HFFc6 (cell line): ENCODE measurements at places on chromosomes 1 and 21.

DNA sequence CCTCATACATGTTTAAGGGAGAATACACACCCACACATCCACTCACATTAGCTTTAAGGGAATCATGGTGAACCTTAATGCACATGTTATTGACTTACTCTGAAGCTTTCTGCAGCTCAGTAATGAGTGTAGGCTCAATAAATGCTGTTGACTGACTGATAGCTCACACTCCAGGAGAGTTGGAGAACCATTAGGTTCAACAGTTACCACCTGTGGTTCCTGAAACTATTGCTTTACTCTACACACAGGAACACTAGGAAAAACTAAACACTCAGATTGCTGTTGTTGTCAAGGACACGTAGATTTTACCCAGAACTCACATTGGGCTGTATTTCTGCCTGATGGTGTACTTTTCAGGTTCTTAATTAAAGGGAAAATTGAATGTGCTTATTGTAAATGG, 37.3 kb downstream of the ZC3H11B start:
- H3K4me1 ChIP-seq, result no peaks in the 10 kb centered on the region
- H3K27ac ChIP-seq, result no peak overlapping the region
- no peak overlapping the region for H3K4me3 ChIP-seq
- H3K27me3 ChIP-seq, result no peaks in the 10 kb centered on the region; the same call in 1 of the 2 replicates

DNA sequence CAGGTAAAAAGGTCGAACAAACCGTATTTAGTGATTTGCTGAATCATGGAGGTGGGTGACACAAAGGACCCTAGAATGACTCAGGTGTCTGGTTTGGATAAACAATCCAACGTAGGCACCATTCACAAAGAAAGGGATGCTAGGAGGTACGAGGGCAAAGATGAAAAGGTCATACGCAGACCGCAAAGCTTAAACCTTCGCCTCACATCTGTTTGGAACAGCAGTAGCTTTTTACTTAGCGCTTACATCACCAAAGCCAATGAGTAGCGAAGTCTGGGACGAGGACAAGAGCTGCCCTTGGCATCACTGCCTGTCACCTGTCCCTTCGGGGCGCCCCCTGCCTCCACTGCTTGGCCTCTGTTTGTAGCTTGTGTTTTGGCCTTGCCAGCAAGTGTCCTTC, 350.2 kb downstream of the SMYD3 start:
- peak overlapping the region; percentile 55; the same call in 1 of the 2 replicates for H3K27ac ChIP-seq
- peaks cover 6% of the 10 kb centered on the region; the same call in 1 of the 2 replicates for H3K36me3 ChIP-seq
- peaks cover 51% of the 10 kb centered on the region for H3K4me1 ChIP-seq

GRCh38 chr21:14768042-14768441, 221.9 kb upstream of the SAMSN1 start:
- no peaks in the 10 kb centered on the region for H3K36me3 ChIP-seq
- H3K4me3 ChIP-seq, result no peak overlapping the region
- no peak for DNase-seq
- H3K27me3 ChIP-seq, result peaks cover 3% of the 10 kb centered on the region; the same call in 1 of the 2 replicates

GRCh38 chr1:180956028-180956640, 43.4 kb downstream of the KIAA1614 start:
- H3K27me3 ChIP-seq, result peaks cover 6% of the 10 kb centered on the region
- no peak overlapping the region for H3K27ac ChIP-seq
- no peak overlapping the region for H3K4me3 ChIP-seq
- peaks cover 18% of the 10 kb centered on the region for H3K4me1 ChIP-seq
- DNase-seq, result no peak
- peaks cover 26% of the 10 kb centered on the region for H3K36me3 ChIP-seq

- H3K4me3 ChIP-seq, result no peak overlapping the region
- no peaks in the 10 kb centered on the region for H3K27me3 ChIP-seq
- DNase-seq, result no peak
- no peak overlapping the region for H3K27ac ChIP-seq
Measured at GRCh38 chr1:216542263-216542662, 119.0 kb upstream of the USH2A start.

DNA sequence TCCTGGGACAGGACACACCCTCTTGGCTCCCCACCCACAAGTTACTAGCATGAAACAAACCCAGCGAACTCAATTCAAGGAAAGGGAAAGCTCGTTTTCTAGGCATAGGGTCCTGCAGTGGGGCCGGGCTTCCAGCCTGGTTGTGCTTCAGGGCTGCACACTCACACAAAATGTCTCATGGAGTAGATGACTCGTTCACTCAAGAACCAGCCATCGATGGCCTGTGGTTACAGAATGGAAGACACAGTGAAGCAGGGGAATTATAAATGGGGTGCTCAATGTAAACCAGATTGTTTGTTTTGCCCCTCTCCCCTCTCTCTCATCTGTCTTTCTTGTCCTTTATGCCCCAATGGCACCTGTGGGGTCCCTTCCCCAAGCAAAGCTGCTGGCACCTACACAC, 56.0 kb upstream of the COX20 start:
- H3K36me3 ChIP-seq, result no peaks in the 10 kb centered on the region
- H3K4me3 ChIP-seq, result no peak overlapping the region
- peaks cover 3% of the 10 kb centered on the region for H3K27me3 ChIP-seq
- H3K4me1 ChIP-seq, result peaks cover 23% of the 10 kb centered on the region

DNA sequence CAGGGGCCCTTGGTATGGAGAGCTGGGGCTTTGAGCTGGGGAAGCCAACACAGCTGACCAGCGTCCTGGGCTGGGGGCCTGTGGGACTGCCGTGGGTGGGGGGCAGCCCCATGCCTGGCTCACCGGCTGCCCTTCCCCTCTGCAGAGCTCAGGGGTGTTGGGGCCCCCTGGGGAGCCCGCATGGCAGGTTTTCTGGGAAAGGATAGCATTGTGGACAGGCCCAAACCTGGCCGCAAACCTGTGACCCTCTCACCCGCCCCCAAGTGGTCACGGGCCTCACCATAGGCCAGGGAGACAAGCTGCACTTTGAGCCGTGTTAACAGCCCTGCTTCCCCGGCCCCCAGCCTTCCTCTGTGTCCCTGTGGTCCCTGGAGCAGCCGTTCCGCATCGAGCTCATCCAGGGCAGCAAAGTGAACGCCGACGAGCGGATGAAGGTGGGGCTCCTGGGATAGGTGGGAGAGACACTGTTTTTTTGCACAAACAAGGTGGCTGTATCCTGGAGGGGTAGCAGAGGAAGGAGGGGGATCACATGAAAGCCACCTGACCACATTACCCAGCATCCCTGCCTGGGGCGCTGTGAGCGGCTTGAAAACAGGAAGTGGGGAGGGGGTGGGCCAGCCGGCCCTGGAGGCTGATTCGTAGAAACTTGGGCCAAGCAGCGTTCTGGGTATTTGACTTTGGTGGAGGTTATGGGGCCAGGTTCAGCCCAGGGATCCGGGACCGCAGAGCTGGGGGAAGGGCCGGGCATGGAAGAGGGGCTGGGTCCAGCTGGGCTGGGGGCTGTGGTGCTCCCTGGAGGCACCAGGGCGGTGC, 65.9 kb downstream of the PIK3CD start:
- H3K36me3 ChIP-seq, result no peaks in the 10 kb centered on the region
- H3K27ac ChIP-seq, result no peak overlapping the region
- no peaks in the 10 kb centered on the region for H3K27me3 ChIP-seq
- peaks cover 11% of the 10 kb centered on the region for H3K4me1 ChIP-seq

DNA sequence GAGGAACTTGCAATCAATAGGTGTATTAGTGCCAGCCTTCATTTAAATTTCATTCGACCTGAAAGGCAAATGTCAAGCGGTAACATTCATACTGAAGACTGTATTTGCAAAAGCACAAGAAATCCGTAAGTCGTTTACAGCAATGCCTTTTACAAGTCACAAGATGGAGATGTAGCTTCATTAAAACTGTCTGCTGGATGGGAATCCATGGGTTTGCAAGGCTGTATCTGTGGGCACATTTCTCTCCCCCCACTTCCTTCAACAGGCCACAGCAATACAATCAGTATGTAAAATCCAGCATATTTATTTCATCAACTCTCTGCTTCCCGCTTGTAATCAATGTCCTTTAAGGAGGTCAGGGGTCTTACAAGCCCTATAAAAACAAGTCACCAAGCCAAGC, 147.1 kb downstream of the SLC45A1 start:
- no peaks in the 10 kb centered on the region; the same call in 1 of the 2 replicates for H3K27me3 ChIP-seq
- H3K36me3 ChIP-seq, result 0 out of 2 replicates have a peak, but pooled peaks cover 5% of the 10 kb centered on the region
- H3K27ac ChIP-seq, result 0 out of 2 replicates have a peak overlapping the region, but pooled peaks have one; percentile 19
- H3K4me3 ChIP-seq, result no peak overlapping the region
- peaks cover 60% of the 10 kb centered on the region for H3K4me1 ChIP-seq

DNA sequence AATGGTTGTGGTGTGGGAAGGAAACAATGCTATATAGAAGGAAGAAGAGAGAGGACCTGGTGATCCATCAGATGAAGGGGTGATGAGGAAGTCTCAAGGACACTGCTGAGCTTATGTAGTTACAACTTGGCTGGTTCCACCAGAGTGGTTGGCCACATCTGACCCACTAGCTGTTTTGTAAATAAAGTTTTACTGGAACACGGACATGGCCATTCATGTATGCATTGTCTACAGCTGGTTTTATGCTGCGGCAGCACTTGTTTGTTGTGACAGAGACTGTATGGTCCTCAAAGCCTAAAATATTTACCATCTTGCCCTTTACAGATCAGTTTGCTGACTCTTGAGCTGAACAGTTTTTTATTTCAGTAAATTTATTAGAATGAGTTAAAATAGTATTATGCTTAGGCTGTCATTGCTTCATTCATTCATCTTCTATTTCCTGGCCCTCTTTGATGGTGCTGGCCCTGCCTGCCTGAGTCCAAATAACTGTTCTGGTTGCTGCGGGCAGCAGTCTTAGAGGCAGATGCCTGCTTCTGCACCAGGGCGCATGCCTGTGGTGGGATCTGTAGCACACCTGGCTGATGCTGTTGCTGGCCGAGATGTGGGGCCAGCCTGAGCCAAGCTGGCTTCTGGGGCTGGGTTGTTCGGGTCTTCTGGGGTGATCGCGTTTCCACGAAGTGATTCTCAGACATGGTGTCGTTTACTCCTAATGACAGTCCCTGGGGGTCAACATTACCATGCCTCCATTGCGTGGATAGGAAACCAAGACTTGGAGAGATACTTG, 61.4 kb upstream of the WNT4 start:
- no peak for DNase-seq
- no peak overlapping the region for H3K4me3 ChIP-seq
- no peaks in the 10 kb centered on the region for H3K36me3 ChIP-seq
- no peak overlapping the region for H3K27ac ChIP-seq
- peaks cover 10% of the 10 kb centered on the region for H3K4me1 ChIP-seq

GRCh38 chr1:117613249-117613968, 7.6 kb downstream of the TENT5C start:
- H3K4me3 ChIP-seq, result no peak overlapping the region; the same call in 1 of the 2 replicates
- DNase-seq, result no peak
- peak overlapping the region; percentile 70 for H3K27ac ChIP-seq
- peaks cover 40% of the 10 kb centered on the region for H3K4me1 ChIP-seq
- peaks cover 5% of the 10 kb centered on the region for H3K27me3 ChIP-seq
- H3K36me3 ChIP-seq, result no peaks in the 10 kb centered on the region

GRCh38 chr1:221850470-221851187, 108.7 kb upstream of the DUSP10 start:
- no peak overlapping the region for H3K27ac ChIP-seq
- DNase-seq, result no peak
- H3K4me3 ChIP-seq, result no peak overlapping the region
- H3K4me1 ChIP-seq, result peaks cover 36% of the 10 kb centered on the region

- no peaks in the 10 kb centered on the region for H3K4me1 ChIP-seq
- H3K4me3 ChIP-seq, result no peak overlapping the region
- H3K27me3 ChIP-seq, result peaks cover 19% of the 10 kb centered on the region
- no peaks in the 10 kb centered on the region for H3K36me3 ChIP-seq
- H3K27ac ChIP-seq, result no peak overlapping the region
- no peak for DNase-seq
Measured at GRCh38 chr1:222399197-222399596, 148.7 kb downstream of the HHIPL2 start.

- no peaks in the 10 kb centered on the region for H3K27me3 ChIP-seq
- H3K4me3 ChIP-seq, result no peak overlapping the region
- H3K27ac ChIP-seq, result no peak overlapping the region
- no peak for DNase-seq
- no peaks in the 10 kb centered on the region; the same call in 1 of the 2 replicates for H3K36me3 ChIP-seq
Measured at GRCh38 chr1:208928349-208929010, 655.0 kb upstream of the CAMK1G start.

DNA sequence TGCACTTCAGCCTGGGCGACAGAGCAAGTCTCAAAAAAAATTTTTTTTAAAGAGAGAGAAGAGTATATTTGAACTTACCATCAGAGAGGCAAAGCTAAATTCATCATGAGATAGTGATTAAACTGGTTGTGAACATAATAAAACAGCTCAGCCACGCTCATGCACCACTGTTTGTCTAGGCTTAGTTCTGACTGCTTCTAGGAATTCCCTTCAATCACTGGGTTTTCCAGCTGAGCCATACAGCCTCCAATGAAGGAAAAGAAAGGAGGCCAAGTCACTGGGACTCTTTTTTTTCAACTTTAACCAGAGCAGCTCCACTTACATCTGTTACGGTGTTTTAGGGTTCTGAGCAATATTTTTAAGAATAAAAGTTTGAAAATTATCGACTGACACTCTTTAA, 50.4 kb upstream of the HNRNPU start:
- no peaks in the 10 kb centered on the region for H3K36me3 ChIP-seq
- H3K27me3 ChIP-seq, result peaks cover 9% of the 10 kb centered on the region
- peaks cover 17% of the 10 kb centered on the region for H3K4me1 ChIP-seq
